ENCODE measurements at places on chromosomes 6 and 20.

- DNase-seq, result no peak
Measured at GRCh38 chr20:48562586-48563116, 265.1 kb downstream of the PREX1 start.

- no peak for DNase-seq
Measured at GRCh38 chr6:140940251-140940925, 1192.3 kb upstream of the GJE1 start.

DNA sequence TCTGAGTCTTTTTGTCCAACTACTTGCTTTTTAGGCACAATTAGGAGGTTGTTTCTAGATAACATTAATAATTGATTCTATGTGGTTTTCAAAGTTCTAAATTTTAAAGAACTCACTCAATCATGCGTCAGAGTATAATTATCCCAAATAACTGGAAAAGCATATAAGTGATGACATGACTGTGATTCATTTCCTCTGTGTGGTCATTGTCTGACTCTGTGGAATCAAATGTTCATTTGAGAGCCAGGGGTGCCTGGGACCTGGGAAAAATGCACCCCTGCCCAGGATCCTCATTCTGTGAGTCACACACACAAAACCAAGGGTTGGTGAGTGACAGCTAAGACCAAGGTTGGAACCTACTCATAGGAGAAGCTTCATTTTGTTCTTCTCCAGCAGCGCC is 127.1 kb upstream of the MLIP start:
- DNase-seq, result peak; percentile 82

GRCh38 chr6:16450821-16451220 is 212.4 kb downstream of the GMPR start:
- DNase-seq, result peak; percentile 18

Data from HTR-8/SVneo (cell line).